ENCODE measurements at places on chromosomes 3 and 15. TPM values are rescaled to one million over a fixed set of nuclear protein-coding genes. Genes with fewer than 3 reads are reported as not detected.

DNA sequence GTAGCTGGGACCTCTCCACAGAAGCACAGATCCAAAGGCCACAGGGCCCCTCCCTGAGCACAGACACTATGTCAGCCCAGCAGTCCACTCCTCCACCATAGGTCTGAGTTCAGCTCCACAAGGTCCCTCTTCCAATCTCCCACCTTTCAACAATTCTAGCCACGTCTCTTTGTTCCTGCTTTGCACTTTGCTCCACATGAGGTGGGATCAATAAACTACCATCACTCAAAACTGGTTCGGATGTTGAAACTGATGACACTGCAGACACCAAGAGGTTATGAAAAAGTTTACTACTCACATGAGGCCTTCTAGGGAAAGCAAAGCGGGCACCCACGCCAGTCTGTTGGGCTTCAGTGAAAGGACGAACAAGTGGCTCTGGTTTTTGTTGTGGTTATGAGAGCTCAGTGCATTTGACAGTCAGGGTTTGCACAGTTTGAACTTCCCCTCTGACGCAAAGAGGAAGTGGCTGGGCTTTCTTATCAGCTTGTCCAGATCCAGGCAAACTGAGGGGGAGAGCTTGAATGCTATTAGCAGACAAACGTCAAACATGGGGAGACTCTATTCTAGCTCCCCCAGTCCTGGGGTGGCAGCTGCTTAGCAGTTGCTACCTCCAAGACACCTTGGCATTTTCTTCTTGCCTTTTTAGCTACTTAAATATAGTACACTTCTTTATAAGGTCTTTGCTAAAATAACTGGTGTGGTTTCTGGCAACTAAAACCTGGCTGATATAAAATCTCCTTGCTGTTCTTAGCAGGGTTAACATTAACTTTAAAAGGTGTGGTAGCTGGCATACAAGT lies 37.8 kb downstream of the ZNF445 start:
- DNase-seq, result peak; percentile 89

SLC25A26 gene
- 18.6 TPM for total RNA-seq

GRCh38 chr15:62603742-62604141 lies 438.7 kb upstream of the C2CD4B start:
- no peak for DNase-seq

SERPINI2 gene
- 0.46 TPM for total RNA-seq

DNA sequence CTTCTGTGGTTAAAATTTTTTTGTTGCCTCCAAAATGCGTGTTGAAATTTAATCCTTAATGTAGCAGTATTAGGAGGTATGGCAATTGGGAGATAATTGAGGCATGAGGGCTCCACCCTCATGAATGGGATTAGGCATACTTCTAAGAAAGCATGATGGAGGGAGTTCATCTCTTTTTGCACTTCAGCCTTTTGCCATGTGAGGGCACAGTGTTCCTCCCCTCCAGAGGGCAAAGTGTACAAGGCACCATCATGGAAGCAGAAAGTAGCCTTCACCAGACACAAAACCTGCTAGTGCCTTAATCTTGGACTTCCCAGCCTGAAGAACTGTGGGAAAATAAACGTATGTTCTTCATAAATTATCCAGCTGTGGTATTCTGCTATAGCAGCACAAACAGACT lies 429.5 kb downstream of the ZIC1 start:
- DNase-seq, result no peak

PDCD10 gene
- 42.2 TPM for total RNA-seq

ACKR2 gene
- total RNA-seq, result 1.5 TPM
